ENCODE measurements at places on chromosomes 1 and 21. TPM values are rescaled to one million over a fixed set of nuclear protein-coding genes. Genes with fewer than 3 reads are reported as not detected.
A peak's percentile ranks its signal among the peaks of the same experiment; 100 is the strongest.

GRCh38 chr1:79193211-79194079, 186.9 kb upstream of the ADGRL4 start:
- no peak for DNase-seq

GRCh38 chr1:226532553-226532952, 16.0 kb upstream of the STUM start:
- no peak for DNase-seq

The GJA5 gene
- 25.7 TPM for total RNA-seq

DNA sequence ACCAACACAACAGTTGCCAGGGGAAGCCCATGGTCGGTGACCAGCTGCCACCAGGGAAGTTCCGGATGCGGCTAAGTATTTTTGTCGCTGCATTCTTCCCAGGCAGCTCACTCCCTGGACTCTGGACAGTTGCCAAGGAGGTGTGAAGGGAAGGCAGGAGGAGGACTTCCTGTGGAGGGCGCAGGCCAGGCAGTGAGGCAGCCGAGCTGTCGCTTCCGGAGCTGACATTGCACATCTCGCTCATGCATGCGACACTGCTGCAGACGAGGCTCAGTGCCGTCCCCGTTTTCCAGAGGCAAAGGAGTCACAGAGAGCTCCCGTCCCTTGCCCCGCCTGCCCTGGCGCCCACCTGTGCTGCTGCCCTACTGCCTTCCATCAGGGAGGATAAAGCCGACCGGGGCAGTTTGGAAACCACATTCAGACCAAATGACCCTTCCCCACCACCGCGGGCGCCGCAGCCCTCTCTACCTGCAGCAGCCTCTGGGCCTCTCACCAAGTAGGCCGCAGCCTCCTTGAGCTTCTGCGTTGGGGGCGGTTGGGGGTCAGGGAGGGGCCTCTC, 81.4 kb downstream of the NENF start:
- DNase-seq, result no peak

The SMIM1 gene
- total RNA-seq, result 3.7 TPM

The TFAP2E gene
- 1.2 TPM for total RNA-seq

DNA sequence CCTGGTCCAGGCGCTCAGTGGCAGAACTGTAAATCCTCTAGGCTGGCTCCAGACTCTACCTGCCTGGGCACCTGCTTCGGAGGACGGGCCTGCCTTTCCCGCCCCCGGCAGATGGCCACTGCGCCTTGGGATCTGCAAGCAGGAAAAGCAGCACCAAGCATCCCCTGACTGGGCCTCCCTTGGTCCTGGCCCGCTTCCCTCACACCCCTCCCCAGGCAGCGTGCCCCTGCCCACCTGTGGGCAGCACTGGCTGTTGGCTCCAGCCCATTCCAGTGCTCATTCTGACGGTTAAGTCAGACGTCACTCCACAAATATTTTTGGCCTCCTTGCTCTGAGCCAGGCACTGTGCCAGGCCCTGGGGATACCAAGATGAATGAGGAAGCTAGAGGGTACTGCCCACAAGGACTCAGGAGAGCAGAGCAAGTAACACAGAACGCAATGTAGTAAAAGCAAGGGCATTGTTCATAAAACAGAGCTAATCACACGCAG, 22.0 kb upstream of the BLACAT1 start:
- DNase-seq, result no peak

DNA sequence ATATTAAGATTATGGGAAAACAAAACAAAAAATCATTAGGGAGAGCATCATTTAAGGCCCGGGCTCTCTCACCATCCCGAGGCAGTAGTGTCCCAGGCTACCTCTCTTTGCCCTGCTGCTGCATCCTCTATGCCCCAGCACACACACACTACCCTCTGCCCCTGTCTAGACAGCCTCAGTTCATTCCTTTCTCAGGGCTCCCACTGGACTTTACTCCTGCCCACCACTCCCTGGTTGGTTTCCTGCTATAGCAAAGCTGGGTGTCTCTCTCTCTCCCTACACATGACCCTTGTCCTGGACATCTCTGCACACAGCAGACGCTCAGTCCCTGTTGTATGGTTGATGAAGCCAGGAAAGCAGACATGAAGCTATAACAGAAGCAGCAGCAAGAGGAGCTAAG, 30.7 kb downstream of the GNG12 start:
- DNase-seq, result no peak

DNA sequence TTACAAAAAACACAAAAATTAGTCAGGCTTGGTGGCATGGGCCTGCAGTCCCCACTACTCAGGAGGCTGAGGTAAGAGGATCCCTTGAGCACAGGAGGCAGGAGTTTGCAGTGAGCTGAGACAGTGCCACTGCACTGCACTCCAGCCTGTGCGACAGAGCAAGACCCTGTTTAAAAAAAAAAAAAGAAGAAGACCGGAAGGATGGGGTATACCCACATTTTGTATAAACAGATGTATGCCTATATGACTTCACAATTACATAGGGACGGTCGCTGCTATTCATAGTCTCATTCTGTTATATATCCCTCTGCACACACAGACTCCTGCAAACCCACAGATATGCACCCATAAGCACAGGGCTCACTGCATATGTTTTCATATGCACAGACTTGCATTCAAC, 12.7 kb downstream of the LCK start:
- no peak for DNase-seq

- peak; percentile 88 for DNase-seq
Observed at GRCh38 chr1:230067419-230067870, 407 bp downstream of the GALNT2 start.

GRCh38 chr21:42993051-42993712, 18.8 kb downstream of the PKNOX1 start:
- no peak for DNase-seq

GRCh38 chr1:155052439-155053395, 1.6 kb downstream of the ADAM15 start:
- DNase-seq, result no peak

The MX1 gene
- total RNA-seq, result 60.3 TPM

The OR10Z1 gene
- not detected for total RNA-seq

The RGS4 gene
- 2.1 TPM for total RNA-seq

The ADGRL2 gene
- 37.1 TPM for total RNA-seq

DNA sequence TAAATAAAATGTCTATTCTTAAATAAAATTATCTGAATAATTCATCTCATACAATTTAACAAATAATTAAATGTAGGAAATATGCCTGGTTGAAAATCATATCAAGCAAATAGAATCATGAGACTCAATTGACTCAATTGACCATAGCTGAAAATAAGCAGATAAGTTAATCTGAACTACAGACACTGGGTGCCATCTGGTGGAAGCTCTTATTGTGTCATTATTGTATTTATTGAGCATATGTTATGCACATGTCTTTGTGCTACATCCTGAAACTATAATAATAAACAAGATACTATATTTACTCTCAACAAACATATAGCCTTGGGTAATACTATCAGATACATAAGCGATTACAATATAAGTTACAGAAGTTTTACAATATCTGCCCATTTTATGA, 41.0 kb downstream of the BRINP3 start:
- DNase-seq, result no peak

GRCh38 chr1:222783051-222783450, 31.8 kb upstream of the DISP1 start:
- DNase-seq, result no peak

DNA sequence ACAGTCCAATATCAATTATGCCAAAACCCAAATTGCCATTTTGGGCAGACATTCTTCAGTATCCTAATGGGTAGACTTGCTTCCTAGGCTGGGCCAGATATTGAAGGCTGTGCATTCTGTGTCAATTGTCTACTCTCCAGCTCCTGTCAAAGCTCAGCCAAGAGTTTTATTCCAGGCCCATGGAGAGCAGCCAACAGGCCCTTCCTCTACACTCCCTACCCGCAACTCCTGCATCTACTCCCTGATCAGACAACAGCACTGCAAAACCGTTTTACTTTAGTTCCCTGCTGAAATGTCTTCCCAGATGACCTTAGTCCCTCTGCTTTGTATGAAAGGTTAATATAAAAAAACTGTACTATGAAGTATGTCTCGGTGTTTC, 6.6 kb upstream of the ADORA3 start:
- no peak for DNase-seq

DNA sequence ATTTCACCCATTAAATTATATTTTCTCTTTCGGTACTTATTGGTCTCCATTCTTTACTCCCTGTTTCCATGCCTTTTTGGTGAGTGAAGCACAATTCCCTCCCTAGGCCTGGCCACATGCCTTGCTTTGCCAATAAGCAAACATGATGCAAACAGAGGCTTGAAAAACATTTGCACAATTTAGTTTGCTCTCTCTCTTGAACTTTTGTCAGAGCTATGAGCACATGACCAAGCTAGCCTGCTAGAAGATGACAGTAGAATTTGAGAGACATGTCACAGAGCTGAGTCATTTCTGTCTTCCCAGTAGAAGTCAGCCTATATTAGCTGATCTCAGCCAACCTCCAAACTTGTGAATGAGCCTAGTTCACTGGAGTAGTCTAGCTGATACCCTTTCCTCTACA, 24.6 kb downstream of the ANGPTL3 start:
- no peak for DNase-seq

DNA sequence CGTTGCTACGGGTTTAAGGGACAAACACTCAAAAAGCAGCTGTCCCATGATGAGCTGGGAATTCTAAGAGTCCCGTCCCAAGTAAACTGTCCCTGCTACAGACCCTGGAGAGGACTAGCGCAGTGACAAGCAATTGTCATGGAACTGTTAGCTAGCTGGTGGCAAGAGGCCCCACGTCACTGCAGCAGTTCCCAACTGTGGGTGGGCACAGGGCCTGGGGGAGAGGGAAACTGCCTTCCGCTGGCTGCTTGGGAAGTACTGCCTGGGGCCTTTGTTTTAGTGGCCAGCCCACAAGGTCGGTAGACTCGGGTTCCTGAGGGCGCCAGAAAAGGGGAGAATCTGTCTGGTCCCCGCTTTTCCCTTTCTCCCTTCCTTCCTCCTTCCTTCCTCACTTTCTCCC, 97.4 kb downstream of the LACTBL1 start:
- no peak for DNase-seq

- DNase-seq, result peak; percentile 80
Observed at GRCh38 chr1:53367503-53368313, 39.8 kb upstream of the LRP8 start.

The GCSAML gene
- total RNA-seq, result 0.51 TPM

GRCh38 chr1:8879922-8880676, 1.6 kb upstream of the ENO1 start:
- DNase-seq, result no peak

DNA sequence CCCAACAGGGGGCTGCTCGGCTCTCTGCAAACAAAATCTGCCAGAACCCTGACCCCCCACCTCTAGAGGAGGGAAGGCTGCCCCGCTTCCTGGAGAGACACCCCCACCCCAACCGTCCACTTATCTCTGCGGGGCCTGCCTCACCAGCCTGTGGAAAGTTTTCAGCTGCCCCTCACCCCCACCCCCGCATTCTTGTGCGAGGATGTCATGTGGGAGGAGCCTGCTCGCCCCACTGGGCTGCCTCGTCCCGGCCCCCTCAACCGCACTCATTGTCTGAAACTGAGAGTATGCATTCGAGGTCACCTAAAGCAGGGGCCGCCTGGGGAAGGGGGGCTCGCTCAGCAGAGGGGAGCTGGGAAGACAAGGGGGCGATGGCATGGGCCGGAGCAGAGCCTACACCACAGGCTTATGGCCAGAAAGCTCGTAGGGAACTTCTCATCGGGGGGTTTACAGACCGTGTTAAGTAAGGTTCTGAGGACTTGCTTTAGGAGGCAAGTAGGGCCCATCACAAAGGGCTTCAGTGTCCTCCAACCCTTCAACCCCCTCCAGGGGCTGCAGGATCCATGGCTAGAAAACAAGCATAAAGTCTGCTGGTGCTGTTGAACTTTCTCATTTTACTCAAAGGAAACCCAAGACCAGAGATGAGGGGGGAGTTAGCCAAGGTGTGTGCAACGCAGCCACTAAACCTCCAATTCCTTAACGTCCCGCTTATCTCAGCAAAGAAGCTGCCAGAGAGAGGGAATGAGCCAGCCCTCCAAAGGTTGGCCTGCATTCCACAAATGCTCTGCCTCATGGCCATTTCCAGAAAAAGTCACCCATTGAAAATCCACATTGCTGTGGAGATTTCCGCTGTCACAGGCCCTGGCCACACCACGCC, 9.4 kb downstream of the EPHA2 start:
- DNase-seq, result no peak

GRCh38 chr21:14858311-14858710, 206.5 kb downstream of the NRIP1 start:
- DNase-seq, result no peak

- DNase-seq, result no peak
Observed at GRCh38 chr1:243758647-243759046, 91.4 kb downstream of the AKT3 start.

DNA sequence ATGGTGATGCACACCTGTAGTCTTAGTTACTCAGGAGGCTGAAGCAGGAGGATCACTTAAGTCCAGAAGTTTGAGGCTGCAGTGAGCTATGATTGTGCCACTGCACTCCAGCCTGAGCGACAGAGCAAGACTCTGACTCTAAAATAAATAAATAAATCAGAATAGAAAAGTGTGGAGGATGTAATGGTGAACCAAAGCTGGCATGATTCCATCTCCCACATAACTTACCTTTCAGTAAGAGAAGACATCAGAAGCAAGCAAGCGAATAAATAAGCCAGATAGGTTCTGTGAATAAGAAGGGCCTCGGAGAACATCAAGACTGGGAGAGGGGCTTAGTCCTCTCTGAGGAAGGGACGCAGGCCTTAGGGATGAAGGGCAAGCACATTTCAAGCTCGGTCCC, 59.5 kb downstream of the TOMM20 start:
- no peak for DNase-seq

DNA sequence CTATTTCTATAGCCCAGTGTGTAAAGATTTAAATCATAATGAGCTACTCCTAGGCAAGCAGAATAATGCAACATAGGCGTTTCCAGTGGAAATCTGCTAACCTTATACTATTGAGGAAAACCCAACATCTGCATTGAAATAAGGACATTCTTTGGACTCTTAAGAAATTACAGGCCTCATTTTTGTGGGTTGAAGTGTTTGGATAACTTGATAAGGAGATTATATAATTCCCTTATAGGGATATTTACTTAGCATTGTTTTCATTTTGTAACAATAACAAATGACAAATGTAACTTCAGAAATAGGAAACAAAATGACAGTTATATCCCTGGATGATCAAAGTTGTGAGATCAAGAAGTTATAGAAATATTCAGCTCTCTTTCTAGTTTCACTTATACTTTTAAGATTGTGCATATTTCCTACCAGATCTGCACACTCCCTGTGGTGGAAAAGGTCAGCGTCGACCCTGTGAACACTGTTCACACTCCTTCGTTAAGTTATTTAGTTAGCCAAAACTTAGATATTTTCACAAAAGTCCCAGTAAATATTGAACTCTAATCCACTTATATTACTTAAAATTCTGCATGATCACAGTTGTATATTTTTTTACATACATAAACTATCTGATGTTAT, 284.4 kb upstream of the C1orf105 start:
- no peak for DNase-seq

The TMED5 gene
- total RNA-seq, result 109 TPM

- no peak for DNase-seq
Observed at GRCh38 chr1:72379072-72379471, 96.7 kb upstream of the NEGR1 start.
